ENCODE measurements at places on chromosomes 16 and 17.

GRCh38 chr16:19997264-19997663 is 76.4 kb downstream of the GPR139 start:
- no peak for DNase-seq

DNA sequence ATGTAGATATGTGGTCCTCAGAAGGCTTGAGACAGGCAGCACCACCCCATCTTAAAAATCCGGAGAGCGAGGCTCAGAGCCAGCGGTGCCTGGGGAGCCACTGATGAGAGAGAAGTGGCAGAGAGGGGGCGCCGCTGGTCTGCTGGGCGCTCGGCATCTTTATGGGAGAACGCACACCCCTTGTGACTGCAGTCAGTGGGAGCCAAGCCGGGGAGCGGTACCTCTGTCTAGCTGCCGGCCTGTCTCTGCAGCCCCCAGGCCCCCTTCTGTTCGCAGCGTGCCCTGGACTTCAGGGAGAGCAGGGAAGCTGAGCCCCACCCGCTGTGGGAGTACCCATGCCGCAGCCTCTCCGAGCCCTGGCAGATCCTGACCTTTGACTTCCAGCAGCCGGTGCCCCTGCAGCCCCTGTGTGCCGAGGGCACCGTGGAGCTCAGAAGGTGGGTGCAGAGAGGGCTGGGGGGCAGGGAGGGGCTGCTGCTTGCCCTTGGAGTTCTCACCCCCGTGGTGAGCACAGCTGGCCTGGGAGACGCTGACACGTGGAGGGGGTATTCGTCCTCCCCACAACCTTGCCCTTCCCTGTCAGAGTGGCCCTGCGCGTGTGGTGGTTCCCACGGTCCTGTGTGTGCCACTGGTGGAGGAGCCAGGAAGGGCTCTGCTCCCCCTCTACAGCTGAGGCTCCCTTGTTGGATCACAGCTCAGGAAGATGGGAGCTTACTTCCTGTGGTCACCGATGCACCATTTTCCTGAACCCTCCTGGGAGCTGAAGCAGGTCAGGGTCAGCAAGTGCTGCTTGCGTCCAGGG is 44.8 kb downstream of the PRMT7 start:
- no peak for DNase-seq

DNA sequence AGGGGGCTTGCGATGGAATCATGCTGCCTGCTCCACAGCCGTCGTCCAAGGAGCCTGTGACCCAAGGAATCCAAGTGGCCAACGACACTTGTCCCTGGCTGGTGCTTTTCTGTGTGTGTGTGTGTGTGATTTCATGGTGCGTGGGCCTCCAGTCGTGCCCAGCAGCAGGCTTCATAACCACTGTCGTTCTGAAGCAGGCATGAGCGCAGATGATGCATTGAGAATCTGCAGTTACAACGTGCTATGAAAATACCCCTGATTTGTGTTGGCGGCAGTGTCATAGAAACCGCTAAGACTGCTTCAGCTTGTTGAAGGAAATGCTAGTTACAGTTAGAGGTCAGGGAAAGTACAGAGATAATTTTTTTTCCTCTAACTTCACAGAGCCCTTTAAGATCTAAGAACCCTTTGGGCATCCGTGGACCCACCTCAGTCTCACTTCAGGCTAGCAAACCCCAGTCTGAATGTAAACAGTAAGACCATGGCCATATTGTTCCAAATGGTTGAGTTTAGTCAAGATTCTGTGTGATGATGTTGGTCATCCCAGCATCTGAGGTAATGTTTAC is 15.6 kb downstream of the C16orf90 start:
- no peak for DNase-seq

DNA sequence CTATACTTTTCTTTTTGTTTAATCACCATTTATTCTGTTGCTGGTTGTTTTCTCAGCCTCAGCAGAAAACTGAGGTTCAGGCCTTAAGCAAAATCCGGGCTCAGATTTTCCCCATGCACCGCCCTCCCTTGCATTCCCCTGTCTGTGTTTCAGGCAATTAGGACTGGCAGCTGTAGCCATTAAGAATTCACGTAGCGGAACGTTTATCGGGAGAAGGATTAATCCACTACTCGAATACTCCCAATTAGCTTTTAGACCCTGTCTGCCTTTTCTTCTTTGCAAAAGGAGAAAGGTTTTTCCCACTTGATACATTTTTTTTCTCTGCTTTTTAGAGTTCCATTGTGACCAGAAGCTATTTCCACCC is 173.1 kb downstream of the RPTOR start:
- no peak for DNase-seq

DNA sequence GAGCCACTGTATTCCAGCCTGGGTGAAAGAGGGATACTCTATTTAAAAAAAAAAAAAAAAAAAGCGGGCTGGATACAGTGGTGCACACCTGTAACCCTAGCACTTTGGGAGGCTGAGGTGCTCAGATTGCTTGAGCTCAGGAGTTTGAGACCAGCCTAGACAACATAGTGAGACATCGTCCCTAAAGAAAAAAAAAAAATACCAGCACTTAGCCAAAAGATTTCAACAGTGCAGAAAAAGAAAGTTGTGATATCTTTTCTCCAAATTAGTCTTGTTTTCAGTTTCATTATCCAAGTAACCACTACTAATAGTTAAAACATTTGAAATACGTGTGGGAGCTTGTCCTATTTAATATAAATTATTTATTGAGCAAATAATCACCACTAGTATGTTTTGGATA is 48.7 kb downstream of the TENT4B start:
- DNase-seq: no peak

GRCh38 chr17:74734256-74734655 is 2.8 kb upstream of the RAB37 start:
- DNase-seq: no peak

GRCh38 chr16:79097166-79097565 is 503.4 kb downstream of the MAF start:
- DNase-seq: no peak

DNA sequence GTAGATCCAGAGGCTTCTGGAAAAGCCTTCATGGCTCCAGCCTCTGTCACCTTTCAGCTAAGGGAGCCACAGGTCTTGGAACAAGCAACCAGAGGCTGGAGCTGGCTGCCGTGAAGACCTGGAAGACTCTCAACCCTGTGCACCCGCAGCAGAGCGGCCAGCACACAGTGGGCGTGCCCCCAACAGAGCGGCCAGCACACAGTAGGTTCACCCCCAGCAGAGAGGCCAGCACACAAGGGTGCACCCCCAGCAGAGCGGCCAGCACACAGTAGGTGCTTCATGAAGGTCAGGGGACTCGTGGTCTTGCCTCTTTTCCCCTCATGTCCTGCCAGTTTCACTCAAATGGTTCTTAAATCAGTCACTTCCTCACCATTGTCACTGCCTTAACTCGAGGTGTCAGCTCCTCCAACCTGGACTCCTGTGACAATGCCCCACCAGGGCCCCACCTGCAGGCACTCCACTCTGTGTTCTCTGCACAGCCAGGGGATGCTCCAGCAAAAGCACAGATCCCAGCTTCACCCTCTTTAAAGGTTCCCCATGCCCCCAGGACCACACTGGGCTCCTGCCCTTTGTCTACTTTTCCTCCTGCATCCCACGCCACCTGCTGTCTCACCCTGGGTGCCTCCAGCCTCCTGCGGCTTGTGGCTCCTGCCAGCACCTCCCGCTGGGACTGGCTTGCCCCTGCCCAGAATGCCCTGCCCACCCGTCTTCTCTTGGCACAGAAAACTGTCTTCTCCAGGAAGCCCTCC is 42.4 kb upstream of the DOC2B start:
- DNase-seq: no peak

DNA sequence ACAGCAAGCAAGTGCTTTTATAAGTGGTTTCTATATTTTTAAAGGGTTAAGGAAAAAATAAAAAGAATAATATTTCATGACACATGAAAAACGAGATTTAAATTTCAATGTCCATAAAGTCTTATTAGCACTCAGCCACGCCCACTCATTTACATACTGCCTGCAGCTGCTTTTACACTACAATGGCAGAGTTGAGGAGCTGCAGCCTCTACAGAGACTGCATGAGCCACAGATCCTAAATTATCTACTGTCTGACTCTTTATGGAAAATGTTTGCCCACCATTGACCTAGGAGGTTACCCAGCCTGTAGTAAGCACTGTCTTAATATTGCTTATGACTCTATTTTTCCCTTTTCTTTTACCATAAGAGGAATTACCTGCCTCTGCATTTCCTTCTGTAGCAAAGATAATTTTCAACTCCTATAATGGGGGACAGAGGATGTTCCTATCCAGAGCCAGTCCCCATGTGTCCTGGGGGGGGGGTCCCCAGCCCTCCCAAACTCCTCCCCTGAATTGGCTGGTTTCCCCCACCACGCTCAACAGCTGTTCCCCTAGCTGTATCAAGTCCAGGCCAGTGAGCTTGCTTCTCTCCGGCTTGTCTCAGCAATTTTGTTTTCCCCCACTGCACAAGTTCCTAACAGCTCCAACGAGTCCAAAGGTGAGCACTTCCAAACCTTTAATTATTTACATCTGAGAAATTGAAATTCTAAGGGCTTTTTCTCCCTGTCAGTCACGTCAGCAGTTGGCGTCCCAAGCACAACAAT is 139.4 kb upstream of the ERCC4 start:
- no peak for DNase-seq

GRCh38 chr17:8477171-8477570 is 41.5 kb downstream of the NDEL1 start:
- DNase-seq: no peak

DNA sequence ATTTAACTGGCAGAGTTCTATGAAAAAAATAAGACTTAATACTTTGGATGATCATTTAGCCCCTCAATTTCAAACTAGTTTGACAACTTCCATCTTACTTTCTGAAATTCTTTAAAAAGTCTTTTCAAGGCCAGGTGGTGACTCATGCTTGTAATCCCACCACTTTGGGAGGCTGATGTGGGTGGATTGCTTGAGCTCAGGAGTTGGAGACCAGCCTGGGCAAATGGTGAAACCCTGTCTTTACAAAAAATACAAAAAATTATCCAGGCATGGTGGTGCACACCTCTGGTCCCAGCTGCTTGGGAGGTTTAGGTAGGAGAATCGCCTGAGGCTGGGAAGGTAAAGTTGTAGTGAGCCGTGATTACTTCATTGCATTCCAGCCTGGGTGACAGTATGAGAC is 154.4 kb downstream of the TANC2 start:
- DNase-seq: no peak

GRCh38 chr17:5741810-5742209 is 157.5 kb upstream of the NLRP1 start:
- no peak for DNase-seq

- DNase-seq: no peak
Measured at GRCh38 chr16:48629531-48629930, 19.6 kb upstream of the N4BP1 start.

DNA sequence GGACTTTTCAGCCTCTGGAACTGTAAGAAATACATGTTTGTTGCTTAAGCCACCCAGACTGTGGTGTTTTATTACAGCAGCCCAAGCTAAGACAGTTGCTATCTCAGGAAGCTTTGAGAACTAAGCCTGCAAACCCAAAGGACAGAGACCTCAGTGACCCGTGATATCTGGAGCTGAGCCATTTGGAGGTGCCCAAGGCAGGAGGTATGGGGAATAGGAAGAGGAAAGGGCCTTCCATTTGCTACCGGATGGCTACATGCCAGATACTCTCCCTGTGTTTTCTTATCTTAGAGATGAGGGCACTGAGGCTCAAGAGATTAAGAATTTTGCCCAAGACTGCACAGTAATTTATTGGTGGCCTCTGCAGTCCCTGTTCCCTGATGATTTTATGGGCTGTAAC is 622.1 kb upstream of the CDH5 start:
- no peak for DNase-seq

DNA sequence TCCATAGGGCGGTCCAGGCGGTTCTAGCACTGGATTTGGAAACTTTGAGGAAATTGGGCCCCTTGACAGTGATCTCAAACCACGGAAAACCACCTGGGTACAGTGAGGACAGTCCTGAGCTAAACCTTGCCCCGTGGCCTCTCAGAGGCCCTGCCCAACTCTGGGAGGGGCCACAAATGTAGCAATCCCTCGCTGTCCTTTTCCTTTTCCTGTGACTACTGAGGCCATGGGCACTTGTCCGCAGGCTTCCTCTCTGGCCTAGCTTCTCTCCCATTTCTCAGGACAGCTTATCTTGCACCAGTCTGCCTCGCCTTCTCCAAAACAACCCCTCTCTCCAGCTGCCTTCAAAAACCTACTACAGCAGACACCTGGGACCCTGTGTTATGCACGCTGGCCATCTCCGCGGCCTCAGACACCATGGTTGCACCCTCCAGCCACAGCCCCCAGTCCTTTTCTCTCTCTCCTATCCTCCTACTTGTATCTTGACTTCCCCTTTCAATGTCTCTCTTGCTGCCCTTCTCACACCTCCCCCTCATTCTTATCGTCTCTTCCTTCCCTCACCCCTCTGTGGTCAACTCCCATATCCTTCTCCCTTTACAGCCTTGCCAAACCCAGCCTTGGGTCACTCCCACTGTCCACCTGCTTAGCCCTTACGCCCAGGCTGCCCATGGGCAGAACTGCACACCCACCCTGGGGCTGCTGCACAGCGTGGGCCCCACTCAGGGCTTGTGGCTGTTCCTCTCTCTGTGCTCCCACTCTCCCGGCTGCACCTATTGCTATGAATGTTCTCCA is 7.6 kb downstream of the SCPEP1 start:
- no peak for DNase-seq

DNA sequence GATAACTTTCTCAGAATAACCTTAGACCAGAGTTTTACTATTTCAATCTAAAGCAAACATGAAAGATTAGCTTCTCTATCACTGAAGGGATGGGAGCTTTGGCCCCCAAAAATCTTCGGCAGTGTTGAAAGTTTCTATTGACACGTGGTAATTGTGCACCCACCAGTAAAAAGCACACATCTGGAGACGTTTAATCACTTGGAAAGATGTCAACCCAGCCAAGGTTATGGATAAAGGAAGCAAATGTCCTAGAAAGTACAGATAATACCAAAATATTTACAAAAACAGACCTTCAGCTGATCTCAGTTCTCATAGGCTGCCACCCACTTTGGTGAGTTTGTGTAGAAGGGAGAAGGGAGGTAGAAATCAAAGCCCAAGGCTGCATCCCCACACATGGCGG is 5.3 kb downstream of the MYCBPAP start:
- no peak for DNase-seq
